ENCODE measurements at places on chromosomes 5 and 9.

DNA sequence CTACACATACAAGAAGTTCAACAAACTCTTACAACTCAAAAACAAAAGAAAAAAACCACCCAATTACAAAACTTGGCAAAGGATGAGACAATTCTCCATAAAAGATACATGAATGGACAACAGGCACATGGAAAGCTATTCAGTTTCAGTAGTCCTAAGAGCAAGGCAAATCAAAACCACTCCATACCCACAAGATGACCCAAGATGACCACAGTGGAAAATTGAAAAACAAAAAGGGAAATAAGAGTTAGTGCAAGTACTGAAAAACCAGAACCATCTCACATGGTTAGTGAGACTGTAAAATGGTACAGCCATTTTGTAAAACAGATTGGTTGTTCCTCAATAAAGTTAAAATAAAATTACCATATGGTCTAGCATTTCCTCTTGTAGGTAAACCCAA lies 287.1 kb upstream of the CDH9 start:
- no peak for DNase-seq

- no peak for DNase-seq
Measured at GRCh38 chr5:145362266-145362665, 472.9 kb downstream of the PRELID2 start.

DNA sequence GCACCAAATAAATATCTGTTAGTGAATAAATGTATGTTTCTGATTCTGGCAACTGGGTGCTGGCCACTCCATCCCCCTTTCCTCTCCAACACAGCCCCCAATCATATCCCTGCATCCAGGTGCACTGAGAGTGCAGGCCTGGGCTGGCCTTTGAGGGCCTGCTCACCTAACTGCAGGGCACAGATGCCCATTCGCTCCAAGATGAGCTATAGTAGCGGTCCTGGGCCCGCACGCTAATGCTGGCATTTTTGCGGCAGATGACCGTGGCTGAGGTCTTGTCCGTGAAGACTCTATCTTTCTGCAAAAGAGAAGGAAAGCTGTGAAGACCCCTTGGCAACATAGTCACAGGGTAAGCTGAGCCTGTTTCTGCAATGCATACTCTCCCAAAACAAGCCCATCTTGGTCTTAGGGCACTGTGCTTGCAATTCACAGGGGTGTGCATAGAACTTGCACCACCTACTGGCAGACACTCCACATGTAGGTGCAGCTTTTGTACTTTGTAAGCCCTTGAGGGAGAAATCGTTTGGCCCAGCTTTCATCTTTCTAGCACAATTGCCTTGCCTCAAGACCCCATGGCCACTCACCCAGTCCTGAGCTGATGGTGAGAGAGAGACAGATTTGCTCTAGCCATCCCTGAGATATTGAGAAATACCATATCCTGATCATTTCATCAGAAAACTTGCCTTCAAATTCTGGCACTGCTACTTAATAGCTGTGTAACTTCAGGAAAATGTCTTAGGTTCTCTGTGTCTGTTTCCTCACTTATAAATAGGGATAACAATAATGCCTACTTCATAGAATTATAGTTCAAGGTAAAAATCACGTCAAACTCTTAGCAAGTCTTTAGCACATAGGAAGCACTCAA lies 13.5 kb downstream of the IL12B start:
- no peak for DNase-seq

DNA sequence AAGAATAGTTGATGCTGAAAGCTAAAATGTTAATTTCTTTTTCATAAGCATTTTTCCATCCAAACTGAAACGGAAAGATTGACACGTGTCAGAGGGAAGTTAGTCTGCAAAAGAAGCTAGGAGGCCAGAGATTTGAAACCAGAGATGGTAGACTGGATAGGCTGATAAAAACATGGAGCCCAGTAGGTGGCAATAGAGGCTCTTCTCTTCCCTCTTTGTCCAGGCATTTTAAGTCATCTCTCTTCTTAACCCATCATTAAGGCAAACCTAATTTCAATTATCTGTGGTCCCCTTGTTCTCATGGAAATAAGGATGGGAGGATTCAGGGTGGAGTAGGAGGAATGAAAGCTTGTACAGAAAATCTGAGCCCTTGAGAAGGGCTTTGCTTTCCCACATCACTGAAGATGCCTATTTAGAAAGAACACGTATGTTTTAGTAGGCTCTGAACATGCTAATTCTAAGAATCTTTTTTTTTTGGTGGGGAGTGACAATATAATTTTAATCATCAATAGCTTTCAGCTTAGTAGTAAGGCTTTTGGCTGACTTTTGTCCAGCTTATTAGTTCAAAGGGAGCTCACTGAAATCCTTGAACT lies 66.6 kb downstream of the ZNF474 start:
- DNase-seq = peak; percentile 12

GRCh38 chr9:22131817-22132216 lies 122.7 kb upstream of the CDKN2B start:
- no peak for DNase-seq

- no peak for DNase-seq
Measured at GRCh38 chr5:173556142-173557028, 60.1 kb downstream of the BOD1 start.

- no peak for DNase-seq
Measured at GRCh38 chr9:3189113-3189861, 336.5 kb downstream of the RFX3 start.

- DNase-seq = peak; percentile 77
Measured at GRCh38 chr9:13429301-13430190, 150.1 kb upstream of the MPDZ start.

GRCh38 chr9:132590318-132591182 lies 8.1 kb downstream of the BARHL1 start:
- DNase-seq = no peak

- no peak for DNase-seq
Measured at GRCh38 chr5:132250547-132250946, 6.9 kb upstream of the PDLIM4 start.

GRCh38 chr9:69980041-69980440 lies 63.6 kb upstream of the MAMDC2 start:
- DNase-seq = no peak
